NCI-H226 (cell line): ENCODE measurements at places on chromosomes 16 and 17.

DNA sequence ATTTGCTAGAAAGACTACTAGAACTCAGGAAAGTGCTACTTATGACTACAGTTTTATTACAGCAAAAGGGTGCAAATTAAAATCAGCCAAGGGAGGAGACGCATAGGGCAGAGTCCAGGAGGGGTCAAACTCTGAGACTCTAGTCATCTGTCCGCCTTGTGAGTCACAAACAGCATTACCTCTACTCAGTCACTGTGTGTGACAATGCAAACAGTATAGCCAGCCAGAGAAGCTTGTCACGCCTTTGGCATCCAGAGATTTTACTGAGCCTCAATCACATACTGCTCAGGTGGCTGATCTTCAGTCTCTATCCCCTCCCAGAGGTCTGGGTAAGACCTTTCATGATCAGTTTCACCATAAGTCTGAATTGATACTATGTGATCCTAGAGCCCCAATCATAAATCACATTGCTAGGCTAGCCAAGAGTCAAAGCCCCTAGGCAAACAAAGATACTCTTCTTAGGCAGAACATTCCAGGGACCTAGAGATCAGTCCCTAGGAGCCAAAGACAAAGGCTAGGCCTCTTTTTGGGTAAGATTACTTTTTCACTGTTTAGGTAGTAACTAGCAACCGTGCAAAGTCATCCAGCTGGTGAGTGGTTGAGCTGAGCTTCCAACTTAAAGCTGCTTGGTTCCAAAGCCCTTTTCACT, 48.8 kb upstream of the CLEC19A start:
- no peak for DNase-seq

- no peak for DNase-seq
Observed at GRCh38 chr16:272633-273546, 2.9 kb downstream of the RGS11 start.

DNA sequence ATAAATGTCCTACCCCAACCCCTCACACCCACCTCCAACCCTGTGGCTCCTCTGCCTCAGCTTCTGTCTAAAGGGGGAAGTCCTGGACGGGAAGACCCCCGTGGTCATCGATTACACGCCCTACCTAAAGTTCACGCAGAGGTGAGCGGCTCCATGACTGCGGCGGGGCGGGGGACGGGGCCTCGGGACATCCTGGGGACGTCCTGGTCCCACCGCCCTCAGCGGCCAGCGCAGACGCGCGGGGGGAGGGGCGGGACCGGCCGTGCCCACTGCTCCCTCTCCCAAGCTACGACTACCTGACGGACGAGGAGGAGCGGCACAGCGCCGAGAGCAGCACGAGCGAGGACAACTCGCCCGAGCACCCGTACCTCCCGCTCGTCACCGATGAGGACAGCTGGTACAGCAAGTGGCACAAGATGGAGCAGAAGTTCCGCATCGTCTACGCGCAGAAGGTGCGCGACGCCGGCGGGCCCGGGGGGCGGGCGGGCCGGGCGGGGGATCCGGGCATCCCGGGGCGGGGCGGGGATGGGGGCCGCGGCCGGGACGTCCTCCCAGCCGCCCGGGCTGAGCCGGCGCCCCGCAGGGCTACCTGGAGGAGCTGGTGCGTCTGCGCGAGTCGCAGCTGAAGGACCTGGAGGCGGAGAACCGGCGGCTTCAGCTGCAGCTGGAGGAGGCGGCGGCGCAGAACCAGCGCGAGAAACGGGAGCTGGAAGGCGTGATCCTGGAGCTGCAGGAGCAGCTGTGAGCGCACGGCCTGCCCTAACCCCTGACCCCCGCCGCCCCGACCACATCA, 6.7 kb downstream of the RUNDC3A start:
- peak; percentile 61 for DNase-seq

- DNase-seq: no peak
Observed at GRCh38 chr16:74747-75334, 2.4 kb upstream of the RHBDF1 start.

- DNase-seq: no peak
Observed at GRCh38 chr17:61450641-61451537, 1.3 kb upstream of the TBX4 start.

DNA sequence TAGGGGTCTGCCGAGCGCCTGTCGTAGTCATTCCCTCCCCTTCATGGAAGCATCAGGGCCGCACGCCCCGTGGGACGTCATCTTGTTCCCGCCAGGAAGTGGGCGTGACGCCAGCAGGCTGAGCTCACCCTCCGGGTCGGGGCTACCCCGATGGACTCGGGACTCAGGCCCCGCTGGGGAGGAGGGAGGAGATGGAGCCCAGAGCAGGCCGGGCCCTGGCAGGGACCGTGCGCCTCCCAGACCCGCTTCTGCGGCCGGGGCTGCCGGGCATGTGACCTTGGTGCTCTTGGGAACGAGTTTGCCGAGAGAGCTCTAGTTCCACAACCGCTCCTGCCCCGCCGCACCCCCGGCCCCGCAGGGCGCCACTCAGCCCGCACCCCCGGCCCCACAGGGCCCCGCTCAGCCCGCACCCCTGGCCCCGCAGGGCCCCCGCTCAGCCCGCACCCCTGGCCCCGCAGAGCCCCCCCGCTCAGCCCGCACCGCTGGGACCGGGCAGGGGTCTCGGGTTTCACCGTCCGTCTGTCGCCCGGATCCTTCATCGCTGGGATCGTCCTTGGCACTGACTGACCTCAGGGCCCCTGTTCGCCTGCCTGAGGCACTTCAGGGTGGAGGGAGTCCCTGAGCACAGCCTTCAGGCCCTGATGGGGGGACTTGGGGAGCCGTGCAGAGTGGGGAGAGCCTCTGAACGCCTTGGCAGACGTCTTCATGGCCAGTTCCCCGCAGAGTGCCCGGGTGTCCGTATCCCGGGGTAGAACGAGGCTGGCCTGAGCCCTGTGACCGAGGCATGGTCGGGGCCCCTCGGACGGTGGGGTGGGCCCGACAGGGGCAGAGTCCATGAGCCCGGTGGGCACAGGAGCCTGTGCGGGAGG, 5.8 kb downstream of the CACNA1H start:
- DNase-seq: no peak

GRCh38 chr17:19388791-19389785, 2.1 kb upstream of the MFAP4 start:
- DNase-seq: peak; percentile 41

GRCh38 chr16:66304151-66304550, 62.3 kb upstream of the CDH5 start:
- DNase-seq: no peak

GRCh38 chr16:78362524-78363135, 263.2 kb downstream of the WWOX start:
- no peak for DNase-seq

DNA sequence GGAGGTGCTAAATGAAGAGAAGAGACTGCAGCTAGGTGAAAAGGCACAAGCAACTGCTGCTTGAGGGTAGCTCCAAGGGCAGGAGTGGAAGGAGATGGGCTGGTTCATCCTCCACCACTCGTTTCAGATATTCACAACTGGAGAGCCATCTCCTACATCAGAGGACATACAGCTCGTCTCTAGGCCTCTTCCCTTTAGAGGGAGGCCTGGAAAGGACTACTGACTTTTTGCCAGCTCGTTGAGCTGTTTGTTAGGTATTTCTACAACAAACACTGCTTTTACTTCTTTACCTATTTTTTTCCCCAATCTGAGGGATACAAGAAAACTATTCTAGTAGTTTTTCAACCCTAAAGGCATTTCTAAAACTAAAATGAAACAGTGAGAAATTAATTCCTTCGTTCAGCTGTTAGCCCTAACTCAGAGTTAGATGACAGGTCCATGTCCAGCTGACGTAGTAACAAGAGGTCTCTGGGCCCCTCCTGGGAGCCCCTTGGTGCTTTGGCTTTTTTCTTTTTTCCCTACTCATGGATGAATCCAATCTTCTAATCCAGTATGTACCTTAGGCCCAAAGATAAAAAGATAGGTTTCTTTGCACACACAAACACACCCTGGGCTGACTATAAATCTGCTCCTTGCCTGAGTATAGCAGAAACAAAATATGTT, 47.8 kb upstream of the TBX2 start:
- no peak for DNase-seq

GRCh38 chr17:72529386-72529785, 408.6 kb downstream of the SOX9 start:
- DNase-seq: no peak

- no peak for DNase-seq
Observed at GRCh38 chr17:35543856-35544255, 6.4 kb upstream of the SLFN12L start.

- DNase-seq: no peak
Observed at GRCh38 chr17:49899191-49899485, 51.3 kb upstream of the TAC4 start.

DNA sequence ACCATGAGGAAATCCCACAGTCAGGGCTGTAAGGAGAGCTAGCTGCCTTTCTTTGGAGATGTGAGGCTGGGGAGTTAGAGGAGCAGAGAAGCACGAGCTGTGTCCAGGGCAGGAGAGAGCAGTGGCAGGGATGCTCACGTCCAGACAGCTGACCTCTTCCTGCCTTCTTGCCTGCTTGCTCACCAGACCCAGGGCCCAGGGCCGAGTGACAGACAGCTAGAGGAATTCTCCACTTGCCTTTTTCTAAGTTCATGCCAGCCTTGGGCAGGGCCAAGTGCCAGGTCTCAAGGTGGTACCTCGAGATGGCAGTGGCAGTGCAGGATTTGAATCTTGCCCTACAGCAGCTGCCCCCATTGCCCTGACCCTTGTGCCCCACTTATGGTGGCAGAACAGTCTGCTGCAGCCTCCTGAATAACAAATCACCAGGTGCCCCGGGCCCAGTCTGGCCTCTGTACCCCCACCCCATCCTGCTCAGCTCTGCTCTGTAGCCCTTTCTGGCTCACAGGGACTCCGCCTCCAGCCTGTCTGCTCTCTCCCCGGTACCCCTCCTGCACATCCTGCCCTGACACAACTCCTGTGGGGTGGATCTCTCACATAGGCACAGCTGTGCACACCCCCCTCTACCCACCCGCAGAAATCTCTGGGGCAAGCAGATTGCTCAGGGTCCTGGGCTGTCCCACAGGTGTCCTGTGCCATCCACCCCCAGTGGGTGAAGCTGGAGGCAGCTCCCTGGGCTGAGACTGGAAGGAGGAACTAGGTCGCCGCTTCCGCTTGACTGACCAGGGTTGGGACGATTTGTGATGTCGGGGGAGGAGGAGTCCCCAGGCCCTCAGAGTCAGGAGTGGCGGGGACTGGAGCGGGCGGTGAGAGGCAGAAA, 25.9 kb downstream of the GRIN2C start:
- DNase-seq: peak; percentile 48

DNA sequence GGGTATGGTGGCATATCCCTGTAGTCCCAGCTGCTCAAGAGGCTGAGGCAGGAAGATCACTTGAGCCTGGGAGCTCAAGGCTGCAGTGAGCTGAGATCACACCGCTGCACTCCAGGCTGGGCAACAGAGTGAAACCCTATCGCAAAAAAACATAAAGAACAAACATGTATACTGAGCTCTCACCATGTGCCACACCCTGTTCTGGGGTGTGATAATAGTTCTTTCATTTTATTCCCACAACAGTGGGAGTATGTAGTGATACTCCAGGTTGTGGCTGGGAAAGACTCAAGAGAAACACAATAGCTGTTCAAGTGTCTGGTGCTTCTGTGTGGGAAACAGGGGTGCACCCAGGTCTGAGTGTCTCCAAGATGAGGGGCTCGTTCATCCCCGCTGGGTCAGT, 90.7 kb downstream of the SOCS1 start:
- no peak for DNase-seq

DNA sequence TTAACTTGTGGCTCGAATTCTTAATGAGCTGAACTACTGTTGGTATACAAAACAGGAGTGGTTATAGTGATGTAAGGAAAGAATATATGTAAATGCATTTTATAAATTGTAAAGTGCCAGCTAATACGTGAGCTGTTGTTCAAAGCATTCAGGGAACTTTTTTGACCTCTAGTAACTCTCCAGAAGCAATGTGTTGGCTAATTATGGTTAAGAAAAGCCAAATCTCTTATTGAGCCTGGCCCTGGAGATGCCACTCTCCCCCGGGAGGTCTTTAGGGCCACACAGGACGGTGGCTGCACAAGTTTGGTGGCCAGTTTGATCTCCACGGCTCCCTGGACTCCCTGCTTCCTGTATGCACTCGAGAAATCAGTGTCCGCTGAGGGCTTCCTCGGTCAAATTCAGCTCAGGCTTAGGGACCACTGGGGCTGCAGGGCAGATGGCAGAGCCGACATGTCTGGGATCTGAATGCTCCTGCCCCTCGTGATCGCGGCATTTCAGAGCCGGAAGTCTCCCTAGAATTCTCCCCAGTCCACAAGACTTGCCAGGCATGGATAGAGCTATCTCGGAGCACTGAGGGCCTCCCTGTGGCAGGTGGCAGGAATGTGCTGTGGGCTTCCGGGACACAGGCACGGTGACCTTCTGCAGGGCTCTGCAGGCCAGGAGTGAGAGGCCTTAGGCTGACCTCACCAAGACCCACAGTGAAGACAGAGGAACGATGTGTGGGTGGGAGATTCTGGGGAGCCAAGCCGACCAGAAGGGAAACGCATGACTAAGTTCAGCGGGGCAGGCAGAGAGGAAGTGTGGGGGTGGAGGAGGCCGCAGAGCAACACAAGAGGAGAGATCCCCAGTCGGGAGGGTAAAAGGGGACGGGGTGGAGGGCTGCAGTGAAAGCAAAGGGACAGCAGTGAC, 18.6 kb upstream of the PITPNM3 start:
- DNase-seq: peak; percentile 16

GRCh38 chr16:81520151-81520470, 75.5 kb downstream of the CMIP start:
- no peak for DNase-seq

GRCh38 chr17:30476726-30477082, 504 bp upstream of the GOSR1 start:
- no peak for DNase-seq

GRCh38 chr17:34246446-34246845, 8.6 kb upstream of the CCL2 start:
- no peak for DNase-seq

DNA sequence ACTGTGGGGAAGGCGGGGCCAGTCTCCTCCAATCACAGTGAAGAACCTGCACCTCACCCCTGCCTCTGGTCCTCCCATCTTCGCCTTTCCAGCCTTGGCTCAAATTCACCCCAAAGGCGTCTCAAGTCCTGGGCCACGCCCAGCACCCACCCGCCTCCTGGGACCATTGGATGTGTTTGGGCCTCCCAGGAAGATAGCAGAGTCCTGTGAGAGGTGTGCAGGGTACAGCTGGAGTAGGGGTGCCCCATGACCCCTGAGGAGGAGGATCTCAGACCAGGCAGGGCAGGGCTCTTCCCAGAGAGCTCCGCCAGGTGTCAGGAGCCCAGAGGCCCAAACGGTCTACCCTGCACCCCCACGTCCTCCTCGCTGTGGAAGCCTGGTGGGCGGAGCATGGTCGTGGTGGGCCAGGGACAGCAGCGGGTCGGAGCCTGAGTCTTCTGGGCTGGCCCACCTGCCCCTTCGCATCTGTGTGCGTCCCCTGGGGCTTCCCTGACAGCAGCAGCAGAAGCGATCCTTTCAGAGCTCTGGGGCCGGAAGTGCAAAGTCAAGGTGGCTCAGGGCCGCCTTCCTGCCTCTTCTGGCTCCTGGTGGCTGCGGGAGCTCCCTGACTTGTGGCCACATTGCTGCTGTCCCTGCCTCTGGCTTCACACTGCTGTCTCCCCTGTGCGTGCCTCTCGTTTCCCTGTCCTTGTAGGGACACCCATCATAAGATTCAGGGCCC, 34.9 kb upstream of the ZNF469 start:
- no peak for DNase-seq

GRCh38 chr16:54720259-54720658, 210.4 kb upstream of the IRX5 start:
- DNase-seq: no peak

- no peak for DNase-seq
Observed at GRCh38 chr16:89052890-89053724, 40.5 kb upstream of the ACSF3 start.

- no peak for DNase-seq
Observed at GRCh38 chr17:2128011-2128410, 73.1 kb downstream of the HIC1 start.
